Posterior vena cava (tissue), 2 donors: ENCODE measurements at places on chromosomes 13 and 19.

DNA sequence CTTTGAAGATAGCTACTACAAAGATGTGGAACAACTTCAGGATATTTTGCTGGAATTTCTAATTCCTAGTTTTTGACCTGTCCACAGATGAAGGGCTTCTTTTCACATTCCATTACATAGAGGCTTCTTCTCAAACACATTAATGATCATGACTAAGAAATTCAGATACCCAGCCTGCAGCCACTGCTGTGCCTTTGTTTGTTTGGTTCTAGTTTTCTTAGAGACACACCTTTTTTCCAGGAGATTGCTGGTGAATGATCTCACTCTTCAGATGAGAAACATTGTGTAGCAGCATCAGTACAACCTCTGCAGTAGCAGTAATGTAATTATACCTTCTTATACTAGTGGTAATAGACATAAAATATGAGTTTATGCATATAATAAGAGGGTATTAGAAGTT is 5.0 kb downstream of the TDRD3 start:
- DNase-seq, result no peak

DNA sequence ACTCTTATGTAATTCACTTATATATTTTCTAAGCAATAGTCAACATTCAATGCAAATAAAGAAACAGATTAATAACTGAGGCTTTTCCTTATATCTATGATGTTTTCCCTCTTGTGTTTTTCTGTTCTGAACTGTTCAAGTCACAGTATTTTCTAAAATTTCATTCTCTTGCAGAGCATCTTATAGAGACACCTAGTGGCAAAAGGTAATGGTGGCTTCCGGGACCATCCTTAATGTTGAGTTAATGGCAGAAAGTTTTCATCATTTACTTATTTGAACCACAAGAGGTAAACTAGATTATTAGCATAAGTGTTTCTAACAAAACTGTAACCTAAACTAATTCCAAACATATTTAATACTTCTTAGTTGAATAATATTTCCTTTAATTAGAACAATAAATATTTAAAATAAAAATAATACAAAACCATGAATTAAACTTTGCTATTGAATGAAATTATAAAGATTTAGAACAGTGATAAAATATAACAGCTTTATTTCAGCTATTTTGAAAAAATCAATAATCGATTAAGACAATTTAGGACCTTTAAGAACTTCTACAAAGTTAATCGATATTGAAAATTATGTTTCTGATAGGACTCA is 1.7 kb upstream of the SLITRK5 start:
- no peak for DNase-seq

GRCh38 chr13:76329004-76329403 is 557.2 kb downstream of the KCTD12 start:
- DNase-seq, result no peak

GRCh38 chr13:86976521-86977324 is 694.4 kb upstream of the SLITRK5 start:
- DNase-seq, result no peak

DNA sequence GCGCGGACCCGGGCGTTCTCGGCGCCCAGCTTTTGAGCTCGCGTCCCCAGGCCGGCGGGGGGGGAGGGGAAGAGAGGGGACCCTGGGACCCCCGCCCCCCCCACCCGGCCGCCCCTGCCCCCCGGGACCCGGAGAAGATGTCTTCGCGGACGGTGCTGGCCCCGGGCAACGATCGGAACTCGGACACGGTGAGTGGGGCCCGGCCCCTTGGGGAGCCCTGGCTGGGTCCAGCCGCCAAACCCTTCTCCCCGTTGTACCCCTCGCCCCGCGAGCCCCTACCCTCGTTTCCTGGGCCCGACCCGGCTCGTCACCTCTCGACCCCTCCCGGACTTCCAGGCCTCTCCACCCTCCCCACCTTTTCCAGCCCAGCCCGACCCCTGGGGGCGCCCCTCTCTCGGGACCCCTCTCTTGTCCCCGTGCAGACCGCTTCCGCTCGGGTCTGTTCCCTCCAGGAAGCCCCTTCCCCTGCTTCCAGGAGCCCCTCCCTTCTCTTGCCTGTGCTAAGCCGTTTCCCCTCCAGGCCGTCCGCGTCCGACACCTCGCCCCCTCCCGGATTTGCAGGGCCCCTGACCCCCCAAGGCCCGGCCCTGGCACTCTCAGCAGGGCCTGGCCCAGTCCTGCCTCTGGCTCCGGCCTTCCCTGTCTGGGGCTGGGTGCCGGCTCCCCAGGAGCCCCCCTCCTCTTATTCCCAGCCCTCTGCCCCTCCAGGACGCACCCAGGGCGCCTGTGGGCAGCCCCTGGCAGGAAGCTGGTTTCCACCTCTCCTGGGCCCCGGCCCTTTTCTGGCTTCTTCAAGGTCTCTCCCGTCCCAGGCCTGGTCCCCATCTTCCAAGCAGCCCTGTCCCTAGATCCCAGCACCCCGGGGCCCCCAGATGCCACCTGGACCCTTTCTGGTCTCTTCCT is 632 bp downstream of the MARK4 start:
- DNase-seq, result no peak

GRCh38 chr19:38877781-38878574 is at the start of gene RINL:
Gene RINL (minus strand): TSS chr19:38878275. CDS start chr19:38876742, 1,533 bp downstream.
- DNase-seq, result no peak

DNA sequence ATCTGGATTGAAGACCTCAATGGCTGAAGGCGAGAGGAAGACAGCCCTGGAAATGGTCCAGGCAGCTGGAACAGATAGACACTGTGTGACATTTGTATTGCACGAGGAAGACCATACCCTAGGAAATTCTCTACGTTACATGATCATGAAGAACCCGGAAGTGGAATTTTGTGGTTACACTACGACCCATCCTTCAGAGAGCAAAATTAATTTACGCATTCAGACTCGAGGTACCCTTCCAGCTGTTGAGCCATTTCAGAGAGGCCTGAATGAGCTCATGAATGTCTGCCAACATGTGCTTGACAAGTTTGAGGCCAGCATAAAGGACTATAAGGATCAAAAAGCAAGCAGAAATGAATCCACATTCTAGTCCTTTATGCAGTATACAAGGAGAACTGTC is 1.2 kb downstream of the POLR1D start:
- DNase-seq, result no peak

- DNase-seq, result no peak
Measured at GRCh38 chr19:11450570-11451326, 15.3 kb downstream of the PRKCSH start.

DNA sequence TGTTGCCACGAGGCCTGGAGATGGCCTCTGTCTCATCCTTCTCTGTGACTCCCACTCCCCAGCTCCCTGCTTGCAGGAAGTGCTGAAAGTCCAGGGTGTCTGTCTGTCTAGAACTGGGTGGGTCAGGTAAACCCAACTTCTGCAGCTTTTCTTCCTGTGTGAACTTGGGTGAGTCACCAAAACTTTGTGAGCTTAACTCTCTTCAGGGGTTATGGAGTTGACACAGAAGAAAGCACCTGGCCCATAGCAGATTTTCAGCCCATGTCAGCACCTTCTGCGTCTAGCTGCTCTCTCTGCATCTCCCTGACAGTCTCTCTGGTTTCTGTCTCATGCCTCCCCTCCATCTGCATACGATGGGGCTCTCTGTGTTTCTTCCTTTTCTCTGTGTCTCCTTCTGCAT is 4.2 kb upstream of the CACNG7 start:
- DNase-seq, result no peak

GRCh38 chr13:50268500-50268899 is 253.3 kb downstream of the KCNRG start:
- DNase-seq, result no peak

DNA sequence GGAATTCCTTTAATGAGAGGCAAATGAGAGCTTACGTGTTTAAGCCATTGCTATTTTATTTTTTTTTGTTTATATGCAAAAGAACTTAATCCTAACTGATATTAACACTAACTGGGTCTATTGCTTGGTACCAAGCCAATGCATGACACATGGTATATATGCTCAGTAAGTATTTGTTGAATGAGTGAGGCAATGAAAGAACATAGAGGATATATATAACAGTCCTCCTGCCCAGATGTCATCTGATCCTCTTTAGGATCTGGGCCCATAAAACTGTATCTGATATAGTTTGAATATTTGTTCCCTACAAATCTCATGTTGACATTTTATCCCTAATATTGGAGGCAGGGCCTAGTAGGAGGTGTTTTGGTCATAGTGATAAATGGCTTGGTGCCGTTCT is 13.0 kb upstream of the ALOX5AP start:
- no peak for DNase-seq

GRCh38 chr19:6218491-6219146 is 61.2 kb downstream of the MLLT1 start:
- peak; percentile 97 for DNase-seq

- DNase-seq, result no peak
Measured at GRCh38 chr19:17951990-17952976, 14.6 kb upstream of the KCNN1 start.

GRCh38 chr13:27997904-27998522 is 9.5 kb upstream of the URAD start:
- DNase-seq, result no peak

DNA sequence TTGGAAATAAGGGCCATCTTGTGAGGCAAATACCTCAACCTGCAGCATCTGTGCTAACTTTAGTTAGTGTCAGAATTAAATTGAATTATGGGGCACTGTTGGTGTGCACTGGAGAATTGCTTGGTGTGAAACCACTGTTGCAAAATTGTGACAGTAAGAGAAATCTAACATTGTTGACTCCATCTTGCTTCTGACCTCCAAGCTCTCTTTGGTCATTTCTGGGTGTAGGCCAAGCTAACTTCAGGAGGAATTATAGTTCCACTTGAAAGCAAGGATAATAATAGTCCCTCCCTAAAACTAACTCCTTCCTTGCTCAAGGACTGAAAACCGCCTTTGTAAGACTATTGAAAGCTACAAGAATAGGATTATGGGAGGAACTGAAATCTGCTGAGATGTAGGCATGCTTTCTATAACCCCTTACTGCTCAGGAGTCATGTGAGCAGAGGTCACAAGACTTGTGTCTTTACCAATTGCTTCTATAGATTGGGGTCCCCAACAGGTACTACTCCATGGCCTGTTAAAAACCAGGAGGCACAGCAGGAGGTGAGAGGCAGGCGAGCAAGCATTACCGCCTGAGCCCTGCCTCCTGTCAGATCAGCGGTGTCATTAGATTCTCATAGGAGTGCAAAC is 24.9 kb upstream of the GAS6 start:
- no peak for DNase-seq

DNA sequence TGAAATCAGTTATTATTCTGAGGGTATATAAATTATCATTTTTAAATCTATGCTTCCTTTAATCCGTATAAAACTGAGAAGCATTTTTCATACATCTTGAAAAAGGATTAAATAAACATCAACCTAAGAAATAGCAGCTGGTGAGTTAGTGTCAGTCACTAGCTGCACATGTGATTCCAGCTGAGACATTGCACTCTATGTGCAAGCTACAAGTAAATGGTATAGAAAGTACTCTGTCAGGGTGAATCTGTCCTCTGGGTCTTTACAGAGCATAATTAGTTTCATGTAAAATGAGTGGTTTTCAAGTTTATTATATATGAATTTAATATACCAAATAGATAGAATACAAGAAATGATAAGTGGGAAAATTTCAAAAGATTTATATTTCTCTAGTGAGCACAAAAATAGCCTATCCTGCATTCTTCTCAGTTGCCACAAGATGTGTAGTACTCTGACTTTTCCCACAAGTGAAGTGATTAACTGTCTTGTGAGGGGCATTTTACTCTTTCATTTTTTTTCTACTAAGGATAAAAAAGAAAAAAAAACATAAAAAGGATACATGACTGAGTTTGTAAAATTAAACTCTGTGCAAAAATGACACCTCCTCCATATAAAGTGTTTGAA is 1372.1 kb downstream of the PCDH9 start:
- no peak for DNase-seq

GRCh38 chr13:30869491-30869890 is 36.6 kb upstream of the MEDAG start:
- peak; percentile 93 for DNase-seq

DNA sequence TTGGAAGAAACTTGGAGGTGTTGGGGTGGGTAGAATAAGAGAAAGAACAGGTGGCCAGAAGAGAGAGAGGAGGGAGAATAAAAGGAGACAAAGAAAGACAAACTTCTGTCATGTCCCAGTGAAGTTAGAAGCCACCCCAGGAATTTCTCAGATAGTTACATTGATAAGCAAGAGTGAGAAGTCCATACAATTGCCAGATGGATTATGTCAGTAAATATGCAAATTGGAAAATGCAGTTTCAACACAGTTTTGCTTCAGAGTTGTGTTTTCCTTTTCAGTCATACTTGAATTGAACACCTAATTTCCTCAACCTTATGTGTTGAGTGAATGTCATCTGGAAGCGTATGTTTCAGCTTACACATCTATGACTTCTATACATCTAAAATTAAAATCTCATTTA is 139.2 kb downstream of the RXFP2 start:
- no peak for DNase-seq

- no peak for DNase-seq
Measured at GRCh38 chr19:10439588-10439987, 19.2 kb downstream of the PDE4A start.

- no peak for DNase-seq
Measured at GRCh38 chr13:109599901-109600657, 186.3 kb downstream of the IRS2 start.

DNA sequence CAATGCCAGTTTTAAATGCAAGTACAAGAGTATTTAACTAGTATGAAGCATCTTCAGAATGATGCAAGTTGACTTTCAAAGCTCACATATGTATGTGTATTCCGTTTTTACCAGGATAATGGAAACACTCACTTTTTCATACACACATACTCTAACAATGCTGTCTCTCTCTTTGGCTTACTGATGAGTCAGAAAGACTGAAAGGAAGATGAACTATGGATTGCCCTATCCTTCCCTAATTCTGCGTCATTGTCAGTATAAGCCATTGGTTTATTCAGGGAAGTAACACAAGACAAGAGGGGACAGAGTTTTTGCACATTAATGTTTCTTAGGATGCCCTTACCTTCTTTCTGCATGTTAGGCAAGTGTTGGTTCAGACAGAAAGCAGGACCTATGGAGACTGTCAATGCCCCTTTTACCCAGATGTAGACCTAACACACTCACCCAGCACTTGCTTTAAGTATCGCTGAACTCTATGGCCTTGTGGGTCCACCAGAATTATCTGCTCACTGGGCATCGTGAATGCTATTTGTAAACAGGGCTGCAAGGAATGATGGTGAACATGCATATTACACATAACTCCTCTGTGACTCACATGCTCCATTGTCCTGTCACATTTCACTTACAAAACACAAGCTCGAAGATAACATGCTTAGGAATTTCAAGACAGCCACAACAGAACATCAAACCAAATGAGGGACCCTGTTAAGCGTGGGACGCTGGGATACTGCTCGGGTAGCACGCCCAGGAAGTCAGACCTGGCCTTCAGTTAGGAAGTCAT is 10.0 kb upstream of the OXGR1 start:
- no peak for DNase-seq

DNA sequence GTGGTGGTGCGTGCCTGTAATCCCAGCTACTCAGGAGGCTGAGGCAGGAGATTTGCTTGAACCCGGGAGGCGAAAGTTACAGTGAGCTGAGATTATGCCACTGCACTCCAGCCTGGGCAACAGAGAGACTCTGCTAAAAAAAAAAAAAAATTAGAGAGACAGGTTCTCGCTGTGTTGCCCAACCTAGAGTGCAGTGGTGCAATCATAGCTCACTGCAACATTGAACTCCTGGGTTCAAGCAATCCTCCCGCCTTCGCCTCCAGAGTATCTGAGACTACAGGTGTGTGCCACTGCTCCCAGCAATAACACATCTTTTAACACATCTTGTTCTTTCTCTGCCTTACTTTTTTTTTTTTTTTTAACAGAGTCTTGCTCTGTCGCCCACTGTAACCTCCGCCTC is 32.7 kb downstream of the CLEC17A start:
- DNase-seq, result peak; percentile 13
